ENCODE measurements at places on chromosomes 7 and 10.
A peak's percentile ranks its signal among the peaks of the same experiment; 100 is the strongest.

DNA sequence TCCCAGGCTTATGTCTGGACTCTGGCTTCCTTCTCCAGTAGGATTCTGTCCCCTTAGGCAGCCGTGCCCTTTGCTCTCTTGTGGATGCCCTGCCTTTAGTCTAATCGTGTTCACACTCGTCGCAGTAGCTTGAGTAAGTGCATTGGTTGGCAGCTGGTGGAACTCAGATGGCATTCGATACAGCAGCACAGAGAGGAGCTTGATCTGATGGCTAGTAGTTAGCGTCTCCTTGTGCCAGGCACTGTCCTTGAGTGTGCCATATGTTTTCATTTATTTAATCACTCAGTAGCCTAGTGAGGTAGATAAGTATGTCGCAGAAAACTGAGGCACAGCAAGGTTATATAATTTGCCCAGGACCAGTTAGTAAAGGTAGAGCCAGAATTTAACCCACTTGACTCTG is 18.2 kb upstream of the PARP12 start:
- no peak for DNase-seq

GRCh38 chr10:17626656-17627055 is 9.5 kb upstream of the HACD1 start:
- DNase-seq, result no peak

DNA sequence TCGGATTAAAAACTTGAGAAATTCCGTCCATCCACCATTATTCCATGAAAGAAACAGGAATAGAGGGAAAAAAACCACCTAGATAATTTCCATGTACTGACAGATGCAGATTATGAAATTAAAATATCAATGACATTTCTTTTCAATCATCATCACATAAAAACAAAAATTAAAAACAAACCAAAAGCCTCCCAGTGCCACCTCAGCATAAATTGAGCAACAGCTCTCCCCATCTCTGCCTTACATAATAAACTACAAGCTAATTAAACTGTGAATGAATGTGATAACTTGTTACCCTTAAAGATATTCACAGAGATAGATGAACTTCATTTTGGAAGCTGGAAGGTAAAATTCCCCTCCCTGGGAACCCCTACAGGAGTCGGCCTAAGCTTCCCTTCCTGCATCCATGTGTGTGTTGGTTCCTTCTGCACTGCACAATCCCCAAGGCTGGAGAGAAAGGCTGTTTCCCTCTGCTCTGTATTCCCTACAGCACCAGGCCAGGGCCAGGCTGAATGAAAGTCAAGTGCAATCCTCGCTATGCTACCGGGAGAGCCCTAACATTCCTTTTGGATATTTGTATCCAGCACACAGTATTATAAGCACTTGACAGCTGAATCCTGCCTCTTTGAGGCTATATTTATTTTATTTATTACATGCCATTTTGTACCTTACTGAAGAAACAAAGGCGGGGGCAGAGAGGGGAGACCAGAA is 8.1 kb downstream of the CCDC6 start:
- no peak for DNase-seq

DNA sequence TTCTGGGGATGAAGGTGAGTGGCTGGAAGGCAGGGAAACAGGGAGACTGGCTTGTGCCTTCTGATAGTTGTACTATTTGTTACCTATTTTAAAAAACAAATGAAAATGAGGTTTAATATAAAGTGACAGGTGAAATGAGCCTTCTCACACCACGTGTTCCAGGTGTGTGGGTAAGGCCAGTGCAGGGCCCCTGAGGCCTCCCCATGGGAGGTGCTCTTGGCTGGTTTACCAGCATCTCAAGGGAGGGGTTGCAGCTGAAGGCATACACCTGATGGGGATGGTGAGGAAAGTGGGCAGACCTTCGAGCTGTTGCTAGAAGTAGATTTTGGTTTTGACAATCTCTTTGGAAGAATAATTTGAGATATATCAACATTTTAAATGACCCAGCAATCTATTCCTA is 103.6 kb downstream of the ARHGAP22 start:
- no peak for DNase-seq

- no peak for DNase-seq
These were observed 4.3 kb downstream of the SVIL start for GRCh38 chr10:29630205-29631048.

- no peak for DNase-seq
These were observed 515 bp upstream of the SLC4A2 start for GRCh38 chr7:151058781-151059366.

GRCh38 chr7:20158684-20159083 is 58.5 kb downstream of the MACC1 start:
- DNase-seq, result no peak

- no peak for DNase-seq
These were observed 33.1 kb downstream of the SCRN1 start for GRCh38 chr7:29956487-29956836.

DNA sequence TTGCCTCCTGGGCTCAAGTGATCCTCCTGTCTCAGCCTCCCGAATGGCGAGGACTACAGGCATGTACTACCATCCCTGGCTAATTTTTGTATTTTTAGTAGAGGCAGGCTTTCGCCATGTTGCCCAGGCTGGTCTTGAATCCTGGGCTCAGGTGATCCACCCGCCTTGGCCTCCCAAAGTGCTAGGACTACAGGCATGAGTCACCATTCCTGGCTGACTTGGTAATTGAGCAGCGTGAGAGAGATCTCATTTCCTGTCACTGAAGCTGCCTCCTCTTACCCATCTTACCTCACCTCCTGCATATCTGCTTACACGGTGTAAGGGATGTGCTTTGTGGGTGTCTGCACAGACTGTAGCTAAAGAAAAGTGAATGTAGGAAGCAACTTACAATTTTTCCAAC is 9.7 kb downstream of the IFIT3 start:
- DNase-seq, result peak; percentile 16

DNA sequence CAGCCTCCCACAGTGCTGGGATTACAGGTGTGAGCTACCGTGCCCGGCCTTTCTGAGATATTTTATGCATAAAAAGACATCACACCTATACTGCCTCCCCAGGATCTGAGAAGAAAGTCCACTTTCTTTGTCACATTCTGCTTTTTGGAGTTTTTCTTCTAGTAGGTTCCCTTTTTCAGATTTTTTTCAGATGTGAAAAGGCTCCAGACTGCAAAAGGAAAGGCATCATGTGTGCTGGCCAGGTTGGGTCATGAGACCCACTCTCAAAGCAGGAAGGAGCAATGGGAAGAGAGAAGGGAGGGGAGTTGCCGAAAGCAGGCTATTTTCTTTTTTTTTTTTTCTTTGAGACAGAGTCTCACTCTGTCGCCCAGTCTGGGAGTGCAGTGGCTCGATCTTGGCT is 10.8 kb downstream of the BLVRA start:
- DNase-seq, result no peak

DNA sequence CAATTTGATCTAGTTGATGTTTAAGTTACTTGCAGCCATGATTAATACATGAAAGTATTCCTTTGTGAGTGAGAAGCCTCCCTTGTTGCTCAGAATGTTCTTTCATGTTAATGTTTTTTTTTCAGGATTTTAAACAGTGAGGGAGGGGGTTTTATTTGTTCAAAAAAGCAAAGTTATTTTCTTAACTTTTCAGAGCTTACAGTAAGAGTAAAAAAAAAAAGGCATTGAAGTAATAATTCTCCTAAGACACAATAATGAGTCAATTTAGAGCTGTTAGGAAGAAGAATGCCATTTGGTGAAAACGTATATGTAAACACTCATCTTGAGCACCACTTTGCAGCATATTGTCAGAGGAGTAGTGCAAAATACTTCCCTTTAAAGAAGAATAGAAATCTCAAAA is 105.8 kb downstream of the SEMA3A start:
- no peak for DNase-seq

DNA sequence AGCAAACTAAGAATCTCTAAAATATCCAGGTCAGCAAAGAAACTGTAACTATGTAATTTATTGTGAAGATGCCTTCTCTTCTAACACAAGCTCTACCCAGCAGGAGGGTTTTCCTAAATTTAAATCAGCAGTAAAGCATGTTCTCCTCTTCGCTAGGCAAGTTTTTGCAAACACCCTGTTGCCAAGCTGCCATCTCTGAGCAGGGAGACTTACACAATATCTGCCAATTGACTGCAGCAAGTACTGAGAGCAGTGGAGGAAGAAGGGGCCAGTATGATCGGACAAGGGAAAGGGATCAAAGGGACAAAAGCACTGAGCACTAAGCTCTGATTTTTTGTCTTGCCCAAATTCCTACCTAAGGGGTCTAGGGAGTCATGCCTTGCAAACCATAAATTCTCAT is 16.0 kb upstream of the LANCL2 start:
- no peak for DNase-seq
